ENCODE measurements at places on chromosomes 2 and 18.
A peak's percentile ranks its signal among the peaks of the same experiment; 100 is the strongest.

GRCh38 chr18:29071869-29072268 lies 894.9 kb upstream of the CDH2 start:
- no peak for DNase-seq

GRCh38 chr2:18186816-18187613 lies 308.5 kb downstream of the KCNS3 start:
- DNase-seq: no peak

DNA sequence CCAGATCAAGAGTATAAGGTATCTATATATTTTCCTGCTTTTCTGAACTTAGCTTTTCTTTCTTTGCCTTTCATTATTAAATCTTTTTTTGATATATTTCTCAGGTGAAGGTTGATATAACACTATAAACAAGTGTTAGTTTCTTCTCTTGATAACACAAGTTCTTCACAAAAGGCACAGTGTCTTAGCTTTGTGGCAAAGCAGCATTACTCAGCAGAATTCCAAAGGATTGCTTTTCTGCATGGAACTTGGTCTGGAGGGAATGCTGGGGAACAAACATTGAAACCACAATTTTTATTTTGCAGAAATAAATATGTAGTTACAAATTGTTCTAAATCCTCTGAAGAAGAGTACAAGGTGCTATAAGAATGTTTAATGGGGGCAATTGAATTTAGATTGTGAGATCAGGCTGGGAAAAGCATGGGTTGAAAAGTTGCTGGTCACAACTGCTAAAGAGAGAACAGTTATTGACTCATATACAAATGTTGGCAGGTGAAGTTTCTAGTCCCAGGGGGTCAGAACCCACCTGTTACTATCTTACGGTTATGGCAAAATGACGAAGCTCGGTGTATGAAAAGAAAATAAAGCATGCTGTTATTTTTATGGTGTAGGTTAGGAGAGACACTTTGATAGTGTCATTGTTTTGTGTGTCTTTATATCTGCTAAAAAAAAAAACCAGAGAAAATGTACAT lies 68.2 kb downstream of the UBR3 start:
- no peak for DNase-seq

- DNase-seq: no peak
These were observed 10.6 kb downstream of the PDE1A start for GRCh38 chr2:182416191-182416590.

GRCh38 chr2:41935825-41936224 lies 112.0 kb upstream of the PKDCC start:
- DNase-seq: no peak

DNA sequence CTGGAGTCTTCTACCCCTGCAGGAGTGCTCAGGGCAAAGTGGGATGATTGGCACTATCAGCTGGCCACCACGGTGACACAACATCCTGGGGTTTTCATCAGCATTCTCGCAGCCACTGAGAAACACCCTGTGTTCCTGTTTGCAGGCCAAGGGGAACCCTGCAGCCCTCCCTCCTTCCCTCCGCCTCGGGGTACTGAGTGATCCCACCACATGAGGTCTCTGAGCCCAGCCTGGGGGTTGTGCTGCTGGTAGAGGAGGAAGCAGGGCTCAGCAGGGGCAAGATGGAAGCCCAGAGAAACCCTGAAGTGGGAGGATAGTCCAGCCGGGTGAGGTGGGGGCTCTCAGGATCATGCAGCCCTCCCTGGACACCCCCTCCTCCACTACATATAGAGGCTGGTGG lies at the start of gene OXER1:
Gene OXER1, minus strand, starts transcription at position 40 of the 400 bp plus-strand sequence. CDS start 73 bp downstream, outside the sequence.
- DNase-seq: no peak

GRCh38 chr18:80022613-80023012 lies 11.6 kb upstream of the RBFA start:
- DNase-seq: no peak

GRCh38 chr18:8750954-8751415 lies 45.6 kb downstream of the MTCL1 start:
- DNase-seq: no peak

- DNase-seq: no peak
These were observed 37.5 kb downstream of the TMEM37 start for GRCh38 chr2:119469131-119469530.

DNA sequence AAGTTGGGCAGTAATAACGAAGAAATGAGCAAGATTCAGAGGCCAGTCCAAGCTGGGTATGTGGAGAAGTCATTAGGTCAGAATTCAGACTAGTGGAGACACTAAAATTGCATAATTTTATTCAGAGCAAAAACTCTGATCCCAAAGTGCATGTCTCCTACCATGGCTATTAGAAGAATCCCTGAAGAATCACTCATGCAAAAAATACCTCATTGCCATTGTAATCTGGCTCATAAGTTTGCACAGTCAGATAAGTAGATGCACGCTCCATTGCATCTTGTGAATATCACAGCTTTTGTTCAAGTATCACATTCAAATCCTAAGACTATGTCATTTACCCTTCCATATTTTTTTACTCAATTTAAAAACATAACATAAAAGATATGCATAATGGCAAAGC lies 692.2 kb upstream of the KLHL29 start:
- DNase-seq: no peak

DNA sequence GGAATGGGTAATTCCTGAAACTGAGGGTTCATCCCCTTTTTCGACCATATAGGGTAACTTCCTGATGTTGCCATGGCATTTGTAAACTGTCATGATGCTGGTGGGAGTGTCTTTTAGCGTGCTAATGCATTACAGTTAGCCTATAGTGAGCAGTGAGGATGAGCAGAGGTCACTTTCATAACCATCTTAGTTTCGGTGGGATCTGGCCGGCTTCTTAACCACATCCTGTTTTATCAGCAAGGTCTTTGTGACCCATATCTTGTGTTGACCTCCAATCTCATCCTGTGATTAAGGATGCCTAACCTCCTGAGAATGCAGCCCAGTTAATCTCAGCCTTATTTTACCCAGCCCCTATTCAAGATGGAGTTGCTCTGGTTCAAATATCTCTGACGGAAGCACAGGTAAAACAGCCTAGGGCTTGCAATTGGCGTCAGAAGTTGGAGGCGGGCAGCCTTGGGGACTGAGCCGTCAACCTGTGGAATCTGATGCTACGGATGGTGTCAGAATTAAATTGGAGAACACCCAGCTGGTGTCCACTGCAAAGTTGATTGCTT lies 19.5 kb downstream of the RALBP1 start:
- no peak for DNase-seq

GRCh38 chr18:9082711-9083510 lies 19.6 kb upstream of the NDUFV2 start:
- DNase-seq: no peak

- DNase-seq: no peak
These were observed 48.5 kb upstream of the PGAP1 start for GRCh38 chr2:196974970-196975369.

DNA sequence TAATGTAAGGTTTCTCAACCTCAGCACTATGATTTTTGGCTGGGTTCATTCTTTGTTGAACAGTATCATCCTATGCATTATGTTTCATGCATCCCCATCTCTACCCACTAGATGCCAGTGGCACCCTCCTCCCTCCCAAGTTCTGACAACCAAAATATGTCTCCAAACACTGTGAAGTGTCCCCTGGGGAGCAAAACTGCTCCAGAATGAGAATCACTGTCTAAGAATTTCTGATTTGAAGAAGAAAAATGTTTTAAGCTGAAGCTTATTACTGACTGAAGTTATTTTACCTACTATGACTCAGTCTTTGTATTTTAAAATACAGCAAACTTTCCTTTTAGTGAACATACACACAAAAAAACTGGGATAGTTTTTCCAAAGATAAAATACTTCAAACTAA lies 3.4 kb downstream of the THADA start:
- no peak for DNase-seq

DNA sequence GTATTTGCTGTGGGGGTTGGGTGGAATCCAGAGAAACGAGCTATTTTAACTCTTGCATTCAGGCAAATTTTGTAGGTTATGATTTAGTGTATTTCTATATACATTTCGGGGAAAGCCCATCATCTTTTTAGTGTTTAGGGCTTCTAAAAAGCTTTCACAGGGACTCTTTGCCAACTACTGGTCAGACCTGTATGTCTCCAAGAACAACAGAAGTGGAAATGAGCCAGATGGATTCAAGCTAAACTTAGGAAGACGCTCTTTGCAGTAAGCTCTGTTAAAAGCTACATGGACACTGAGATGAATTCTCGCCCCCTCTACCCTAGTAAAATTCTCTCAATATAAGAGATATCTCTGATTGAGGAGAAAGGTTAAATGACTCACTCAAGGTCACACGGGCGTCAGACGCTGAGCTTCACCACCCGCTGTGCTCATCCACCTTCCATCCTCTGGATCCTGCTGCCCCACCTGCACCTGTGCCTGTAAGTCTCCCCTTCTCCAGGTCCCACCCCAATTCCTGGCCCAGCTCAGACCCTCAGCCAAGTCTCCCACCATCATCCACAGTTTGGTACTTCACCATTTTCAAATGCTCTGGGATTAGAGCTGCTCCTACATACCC lies 85.6 kb downstream of the MARCHF4 start:
- no peak for DNase-seq

DNA sequence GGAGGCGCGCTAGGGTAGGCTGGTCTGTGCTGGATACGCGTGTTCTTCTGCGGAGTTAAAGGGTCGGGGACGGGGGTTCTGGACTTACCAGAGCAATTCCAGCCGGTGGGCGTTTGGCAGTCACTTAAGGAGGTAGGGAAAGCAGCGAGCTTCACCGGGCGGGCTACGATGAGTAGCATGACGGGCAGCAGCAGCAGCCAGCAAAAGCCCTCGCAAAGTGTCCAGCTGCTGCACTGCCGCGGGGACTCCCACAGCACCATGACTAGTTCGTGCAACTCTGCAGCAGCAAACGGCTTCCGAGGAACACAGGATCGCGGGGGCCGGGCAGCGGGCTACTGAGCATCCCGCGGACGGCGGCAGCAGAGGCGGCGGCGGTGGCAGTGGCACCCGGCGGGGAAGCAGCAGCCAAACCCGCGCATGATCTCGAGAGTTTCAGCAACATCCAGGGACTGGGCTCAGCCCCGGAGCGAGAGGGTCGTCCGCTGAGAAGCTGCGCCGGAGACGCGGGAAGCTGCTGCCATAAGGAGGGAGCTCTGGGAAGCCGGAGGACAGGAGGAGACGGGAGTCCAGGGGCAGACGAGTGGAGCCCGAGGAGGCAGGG lies 368 bp downstream of the TMEFF2 start:
- DNase-seq: peak; percentile 51

DNA sequence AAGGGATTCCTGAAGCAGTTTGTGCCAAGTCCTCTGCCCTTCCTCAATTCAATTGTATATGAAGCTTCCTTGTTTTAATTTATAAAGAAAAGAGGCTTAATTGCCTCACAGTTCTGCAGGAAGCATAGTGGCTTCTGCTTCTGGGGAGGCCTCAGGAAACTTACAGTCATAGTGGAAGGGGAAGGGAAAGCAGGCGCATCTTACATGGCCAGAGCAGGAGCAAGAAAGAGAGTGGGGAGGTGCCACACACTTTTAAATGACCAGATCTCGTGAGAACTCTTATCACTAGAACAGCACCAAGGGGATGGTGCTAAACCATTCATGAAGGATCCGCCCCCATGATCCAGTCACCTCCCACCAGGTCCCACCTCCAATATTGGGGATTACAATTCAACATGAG lies 114.2 kb downstream of the SGPP2 start:
- no peak for DNase-seq

DNA sequence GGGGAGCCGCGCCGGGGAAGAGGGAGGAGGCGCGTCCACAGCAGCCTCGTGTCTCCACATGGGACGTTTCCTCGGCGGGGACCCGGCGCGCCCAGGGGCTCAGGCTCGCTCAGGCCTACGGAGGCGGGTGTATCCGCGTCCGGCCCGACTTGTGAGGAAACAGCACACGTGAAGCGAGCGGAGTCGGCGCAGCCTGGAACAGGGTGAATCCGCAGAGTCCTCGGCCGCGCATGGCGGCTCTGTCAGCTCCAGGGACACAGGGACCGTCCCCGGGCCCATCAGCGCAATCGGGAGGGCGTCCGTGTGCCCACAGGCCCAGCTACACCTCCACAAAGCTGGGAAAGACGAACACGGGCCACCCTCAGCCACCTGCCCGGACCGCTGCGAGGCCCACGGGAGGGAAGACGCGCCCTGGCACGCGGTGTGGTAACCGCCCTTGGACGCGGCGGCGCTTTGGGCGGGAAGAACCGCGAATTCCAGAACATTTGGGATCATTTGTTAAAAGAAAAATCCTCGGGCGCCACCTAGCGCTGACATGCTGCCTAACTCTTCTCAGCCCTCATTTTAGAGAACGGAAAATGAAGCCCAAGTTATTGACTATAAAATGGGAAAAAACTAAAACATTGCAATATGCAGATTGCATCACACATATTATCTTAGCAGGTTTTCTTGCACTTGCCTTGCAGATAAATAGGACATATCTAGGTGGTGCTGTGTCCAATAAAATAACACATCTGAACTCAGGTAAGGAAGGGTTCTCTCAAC lies 40.4 kb downstream of the TMEM18 start:
- peak; percentile 24 for DNase-seq

- DNase-seq: no peak
These were observed 5.6 kb upstream of the LRATD1 start for GRCh38 chr2:14626873-14627272.

GRCh38 chr2:146927080-146927711 lies 917.6 kb upstream of the ACVR2A start:
- peak; percentile 30 for DNase-seq

- DNase-seq: no peak
These were observed 179.6 kb upstream of the FBXO11 start for GRCh38 chr2:48085888-48086287.

DNA sequence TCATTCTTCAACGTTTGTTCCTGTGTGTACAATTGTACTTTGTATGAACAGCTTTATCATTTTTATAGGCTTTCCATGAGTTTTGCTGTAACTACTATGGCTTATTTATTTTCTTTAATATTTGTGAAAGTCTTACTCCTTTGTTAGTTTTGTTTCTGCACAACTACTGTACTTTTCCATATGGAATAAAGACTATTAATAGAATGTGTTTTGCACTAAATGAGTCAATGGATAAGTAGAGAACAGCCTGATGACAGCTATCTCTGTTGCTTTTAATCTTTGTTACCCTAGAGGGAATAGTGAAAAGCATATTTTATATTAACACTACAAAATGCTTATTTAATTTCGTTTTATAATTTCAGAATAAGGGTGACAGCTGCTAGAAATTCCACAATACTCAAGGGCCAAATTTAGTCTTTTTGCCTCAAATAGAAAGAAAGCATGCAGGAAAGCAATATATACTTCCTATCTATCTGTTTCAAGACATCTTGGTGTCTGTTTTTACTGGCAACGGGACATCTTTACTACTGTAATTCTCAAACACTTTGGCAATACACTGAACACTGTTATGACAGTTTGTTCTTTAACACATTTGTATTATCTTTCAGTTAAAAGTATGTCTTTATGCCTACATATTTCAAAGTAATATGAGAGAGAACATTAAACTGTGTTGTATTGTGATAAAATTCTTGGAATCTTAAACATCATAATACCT lies 53.9 kb downstream of the WDSUB1 start:
- no peak for DNase-seq

- DNase-seq: no peak
These were observed 297.0 kb upstream of the NXPH2 start for GRCh38 chr2:139077099-139077737.

All from amygdala (tissue), 56 donors.